ENCODE measurements at places on chromosomes 2 and 18.

DNA sequence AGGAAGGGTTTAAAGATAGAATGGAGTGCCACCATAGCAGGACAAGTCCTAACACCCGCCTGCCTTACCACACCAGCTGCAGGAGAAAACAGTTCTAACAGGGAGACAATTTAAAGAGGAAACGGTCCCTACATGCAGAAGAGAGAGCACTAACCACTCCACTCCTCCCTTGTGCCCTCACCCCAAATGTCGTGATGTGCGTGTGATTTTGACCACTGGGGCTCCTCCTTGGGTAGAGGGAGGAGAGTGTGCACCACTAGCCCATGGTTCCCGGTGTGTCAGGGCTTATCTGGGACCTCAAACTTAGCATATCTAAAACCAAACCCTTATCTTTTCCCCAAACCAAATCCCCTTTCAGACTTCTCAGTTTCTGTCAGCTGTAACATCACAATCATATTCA is 105.5 kb upstream of the CCDC68 start:
- no peak overlapping the region for H3K27ac ChIP-seq
- H3K36me3 ChIP-seq, result no peaks in the 10 kb centered on the region
- no peaks in the 10 kb centered on the region for H3K27me3 ChIP-seq

- no peaks in the 10 kb centered on the region for H3K27me3 ChIP-seq
- peaks cover 15% of the 10 kb centered on the region for H3K4me1 ChIP-seq
- no peak overlapping the region for H3K4me3 ChIP-seq
- H3K27ac ChIP-seq, result no peak overlapping the region
- no peaks in the 10 kb centered on the region for H3K36me3 ChIP-seq
- no peak for DNase-seq
Measured at GRCh38 chr2:38074764-38075506, 1.0 kb downstream of the CYP1B1 start.

- peak; percentile 70 for DNase-seq
- H3K27ac ChIP-seq, result peak overlapping the region; percentile 87
- H3K36me3 ChIP-seq, result no peaks in the 10 kb centered on the region
- no peak overlapping the region for H3K4me3 ChIP-seq
Measured at GRCh38 chr2:47310801-47311560, 92.0 kb upstream of the MSH2 start.

GRCh38 chr2:209553913-209554312 is 130.1 kb downstream of the MAP2 start:
- no peak overlapping the region for H3K27ac ChIP-seq
- H3K4me1 ChIP-seq, result no peaks in the 10 kb centered on the region
- H3K36me3 ChIP-seq, result no peaks in the 10 kb centered on the region
- no peaks in the 10 kb centered on the region for H3K27me3 ChIP-seq

GRCh38 chr18:25055076-25055475 is 296.9 kb downstream of the ZNF521 start:
- DNase-seq, result no peak
- H3K27me3 ChIP-seq, result no peaks in the 10 kb centered on the region
- no peaks in the 10 kb centered on the region for H3K4me1 ChIP-seq
- H3K4me3 ChIP-seq, result no peak overlapping the region

Measured in SK-N-SH (cell line).